Activated naive CD4-positive, alpha-beta T cell treated with anti-CD3 and anti-CD28 coated beads, Interleukin-2, amount 50 U/mL, for 72 hours (primary cell): ENCODE measurements at places on chromosomes 2 and 18. TPM values are rescaled to one million over a fixed set of nuclear protein-coding genes. Genes with fewer than 3 reads are reported as not detected.

- no peak for DNase-seq
These were observed 134.3 kb downstream of the NFATC1 start for GRCh38 chr18:79529991-79530390.

- no peak for DNase-seq
These were observed 64.9 kb downstream of the CDH2 start for GRCh38 chr18:28112056-28112470.

RAX gene
- 0.56 TPM for total RNA-seq

DNA sequence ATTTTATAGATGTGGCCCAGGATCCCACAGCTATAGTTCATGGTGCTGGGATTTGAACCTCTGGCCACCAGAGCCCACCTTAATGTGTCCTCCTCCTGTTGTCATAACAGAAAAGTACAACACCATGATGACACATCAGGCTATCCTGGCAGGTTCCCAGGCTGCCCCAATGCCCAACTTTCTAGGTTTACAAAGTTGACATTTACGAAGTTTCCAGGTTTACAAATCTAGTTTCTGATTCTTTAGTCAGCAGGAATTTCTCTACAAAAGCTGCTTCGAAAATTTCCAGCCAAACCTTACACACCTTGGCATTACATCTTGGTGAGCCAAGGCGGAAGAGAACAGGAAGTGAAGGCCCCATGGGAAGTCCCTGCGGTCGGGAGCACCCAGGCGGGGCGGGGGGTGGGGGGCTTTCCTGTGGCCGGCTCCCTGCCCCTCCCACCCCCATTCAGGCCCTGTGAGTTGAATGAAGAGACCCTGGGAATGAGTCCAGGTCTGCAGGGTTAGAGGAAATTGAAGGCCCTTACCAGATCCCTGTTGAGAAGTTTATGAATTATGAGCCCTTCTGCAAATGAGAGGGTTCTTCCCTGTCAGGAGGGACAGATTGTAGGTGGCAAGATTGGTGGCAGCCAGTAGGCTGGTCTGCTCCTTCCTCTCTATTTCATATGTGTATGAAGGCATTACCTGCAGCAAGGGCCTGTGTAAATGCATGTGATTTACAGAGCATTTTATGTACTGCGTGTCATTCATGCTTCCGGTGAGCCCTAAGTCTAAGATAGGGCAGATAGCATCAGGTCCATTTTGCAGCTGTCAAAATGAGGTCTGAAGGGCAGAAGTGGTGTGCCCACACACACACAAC, 11.1 kb upstream of the IL1RN start:
- no peak for DNase-seq

MYO5B gene
- total RNA-seq, result 0.41 TPM

DNA sequence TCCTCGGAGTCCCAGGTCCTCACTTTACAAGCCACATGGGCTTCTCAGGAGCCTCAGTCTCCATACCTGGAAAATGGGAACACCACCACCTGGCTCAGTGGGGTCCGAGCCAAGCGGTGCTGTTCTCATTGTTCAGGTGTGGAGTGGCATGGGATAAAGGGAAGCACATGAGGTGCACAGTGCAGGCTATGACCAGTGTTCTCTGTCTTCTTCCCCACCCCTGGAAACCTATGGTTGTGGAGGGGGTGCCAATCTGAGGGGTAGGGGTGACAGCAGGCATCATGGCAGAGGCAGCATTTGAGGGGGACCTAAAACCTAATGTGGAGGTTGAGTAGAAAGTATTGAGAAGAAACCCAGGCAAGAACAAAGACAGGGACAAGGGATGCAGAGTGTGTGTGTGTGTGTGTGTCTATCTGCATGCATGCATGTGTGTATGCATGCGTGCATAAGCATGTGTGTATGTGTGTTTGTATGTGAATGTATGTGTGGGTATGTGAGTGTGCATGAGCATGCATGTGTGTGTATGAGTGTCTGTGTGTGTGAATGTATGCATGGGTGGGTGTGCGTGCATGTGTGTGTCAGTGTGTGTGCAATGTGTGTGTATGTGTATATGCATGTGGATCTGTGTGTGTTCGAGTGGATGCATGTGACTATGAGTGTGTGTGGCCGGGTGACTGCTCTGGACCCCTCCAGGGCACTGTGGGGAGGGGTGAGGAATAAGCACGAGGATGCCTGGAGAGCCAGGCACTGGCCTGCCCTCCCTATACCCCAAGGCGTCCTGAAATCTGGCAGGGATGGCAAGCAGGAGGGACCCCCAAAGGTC, 4.0 kb downstream of the KIF1A start:
- no peak for DNase-seq

DNA sequence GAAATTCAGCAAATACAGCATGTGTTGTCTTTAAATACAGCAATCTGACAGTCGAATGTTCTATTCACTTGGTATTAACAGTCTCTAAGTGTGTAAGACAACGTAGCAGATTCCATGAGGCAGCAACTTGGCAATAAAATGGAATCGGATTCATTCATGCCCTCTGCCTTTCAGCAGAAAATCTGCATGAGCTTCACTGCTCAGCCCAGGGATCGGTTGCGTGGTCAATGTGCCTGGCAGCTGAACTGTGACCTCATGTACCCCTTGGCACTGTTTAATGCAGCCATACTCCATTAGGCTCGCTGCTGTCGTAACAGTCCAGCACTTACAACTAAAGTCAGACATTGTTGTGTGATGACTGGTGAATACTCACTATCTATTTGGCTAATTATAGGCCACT, 17.7 kb upstream of the RGPD4 start:
- DNase-seq, result no peak

GRCh38 chr2:227103583-227103982, 60.4 kb downstream of the COL4A4 start:
- DNase-seq, result no peak

DNA sequence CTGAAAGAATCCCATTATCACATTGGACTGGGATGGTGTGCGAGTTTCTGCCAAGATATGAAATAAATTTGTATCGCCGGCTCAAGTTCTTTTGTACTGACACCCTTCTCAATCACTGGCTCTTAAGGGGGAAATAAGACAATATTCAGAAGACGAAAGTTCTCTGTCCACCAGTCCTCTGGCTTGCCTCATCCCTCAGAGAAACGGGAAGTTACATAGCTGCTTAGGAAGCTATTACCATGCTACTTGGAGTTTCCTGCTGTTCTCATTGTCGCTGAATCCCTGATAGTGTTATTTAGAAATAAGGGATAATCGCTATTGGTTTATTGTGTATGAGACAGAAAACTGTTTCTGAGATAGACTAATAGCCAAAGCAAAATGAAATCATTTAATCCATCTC, 205.0 kb upstream of the ZNF521 start:
- no peak for DNase-seq

GRCh38 chr2:12451726-12452125, 265.0 kb upstream of the TRIB2 start:
- no peak for DNase-seq

TXNDC2 gene
- not detected for total RNA-seq

DNA sequence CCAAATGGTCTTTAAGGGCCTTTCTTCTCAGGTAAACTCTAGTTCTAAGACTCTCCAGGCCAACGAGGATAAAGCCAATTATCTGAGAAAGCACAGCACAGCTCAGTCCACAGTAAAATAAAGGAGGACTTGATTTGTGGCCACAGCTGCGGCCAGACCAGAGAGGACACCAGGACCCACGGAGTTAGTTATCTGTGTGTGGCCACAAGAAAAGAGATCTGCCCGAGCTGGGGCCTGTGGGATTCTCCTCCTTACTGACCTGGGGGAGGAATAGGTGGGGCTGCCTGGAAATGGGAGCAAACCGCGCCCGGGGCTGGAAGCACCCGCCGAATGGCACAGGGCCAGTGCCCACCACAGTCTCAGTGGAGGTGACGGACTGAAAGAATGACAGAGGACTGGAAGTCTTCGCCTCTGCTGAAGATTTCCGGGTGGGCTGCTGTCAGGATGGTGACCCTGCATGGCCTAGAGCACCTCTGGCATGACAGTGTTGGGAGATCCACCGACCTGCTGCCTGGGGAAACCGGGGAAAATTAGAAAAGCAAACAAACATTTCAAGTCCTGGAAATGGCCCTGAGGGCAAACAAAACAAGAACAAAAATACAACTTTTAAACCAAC, 13.3 kb downstream of the PROC start:
- DNase-seq, result no peak

DNA sequence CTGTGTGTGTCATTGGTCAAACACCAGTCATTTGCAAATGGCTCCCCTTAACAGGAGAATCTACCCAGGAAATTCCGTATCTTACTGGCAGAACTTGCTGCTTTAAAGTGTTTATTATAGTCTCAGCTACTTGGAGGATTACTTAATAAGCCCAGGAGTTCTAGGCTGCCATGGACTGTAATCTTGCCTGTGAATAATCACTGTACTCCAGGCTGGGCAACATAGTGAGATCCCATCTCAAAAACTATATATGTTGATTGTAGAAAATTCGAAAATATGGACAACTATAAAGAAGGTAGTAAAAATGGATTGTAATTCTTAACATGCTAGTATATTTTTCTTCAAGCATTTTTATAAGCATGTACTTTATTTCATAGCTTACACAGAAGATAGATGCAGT, 4.5 kb downstream of the ATIC start:
- no peak for DNase-seq

GRCh38 chr2:144152817-144153271, 367.1 kb downstream of the ZEB2 start:
- no peak for DNase-seq

ZNF396 gene
- 0.86 TPM for total RNA-seq

DNA sequence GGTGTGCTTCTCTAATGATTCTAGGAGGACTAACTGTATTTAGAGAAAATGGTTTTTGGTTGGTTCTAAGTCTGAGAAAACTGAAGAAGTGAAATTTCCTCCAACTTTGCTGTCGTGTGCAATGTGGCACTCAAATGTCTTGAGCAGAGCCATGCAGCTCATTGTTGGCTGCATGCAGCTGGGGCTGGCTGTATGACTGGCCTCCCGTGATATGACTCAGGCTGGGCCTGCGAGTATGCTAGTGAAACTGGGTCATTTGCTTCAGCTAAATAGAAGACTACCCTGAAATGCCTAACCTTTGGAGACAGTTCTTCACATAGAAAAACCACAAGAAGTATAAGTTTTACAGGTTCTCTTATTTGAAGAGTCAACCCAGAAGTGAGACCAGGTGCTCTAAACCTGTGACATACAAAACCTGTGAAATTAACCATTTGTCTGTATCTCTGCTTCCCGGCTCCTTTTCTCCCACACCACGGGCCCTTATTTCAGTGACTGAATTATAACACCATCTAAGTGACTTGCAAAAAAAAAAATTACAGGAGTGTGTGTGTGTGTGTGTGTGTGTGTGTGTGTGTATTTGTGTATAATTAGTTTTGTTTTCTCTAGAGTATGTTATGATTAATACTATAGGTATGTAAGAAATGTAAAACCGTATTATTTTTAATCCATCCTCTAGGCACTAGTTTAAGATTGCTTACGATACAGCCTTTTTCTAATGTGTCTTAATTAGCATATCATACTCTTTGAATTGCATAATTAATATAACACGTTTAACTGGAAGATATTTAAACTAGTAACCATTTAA, 15.9 kb downstream of the POLI start:
- peak; percentile 71 for DNase-seq

- peak; percentile 28 for DNase-seq
These were observed 20.2 kb upstream of the DARS1 start for GRCh38 chr2:136005462-136006196.

- no peak for DNase-seq
These were observed 209.2 kb upstream of the GATA6 start for GRCh38 chr18:21960189-21960588.

MORN2 gene
- 7.6 TPM for total RNA-seq

DNA sequence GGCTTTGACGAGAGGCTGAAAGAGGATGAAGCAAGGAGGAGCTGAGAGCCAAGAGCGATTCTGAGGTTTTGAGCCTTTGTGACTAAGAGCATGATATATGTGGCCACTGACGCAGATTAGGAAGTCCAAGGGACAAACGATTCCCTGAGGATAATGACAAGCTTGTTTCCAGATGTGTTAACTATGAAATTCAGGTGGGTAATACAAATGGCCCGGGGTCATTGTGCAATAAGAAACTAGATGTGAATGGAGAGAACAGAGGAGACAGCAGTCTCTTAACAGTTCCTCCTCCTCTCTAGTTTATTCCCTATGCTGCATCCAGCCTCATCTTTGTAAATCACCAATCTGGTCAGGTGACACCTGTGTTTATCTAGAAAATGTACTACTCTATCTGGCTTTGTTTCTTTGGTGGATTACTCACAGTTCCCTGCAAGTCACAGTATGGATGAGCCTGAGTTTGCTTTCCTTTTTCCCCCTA, 84.2 kb downstream of the SOCS6 start:
- no peak for DNase-seq

CCDC85A gene
- total RNA-seq, result not detected

- DNase-seq, result peak; percentile 73
These were observed 246.3 kb downstream of the TNS1 start for GRCh38 chr2:217756375-217757107.

SRD5A2 gene
- not detected for total RNA-seq

- DNase-seq, result no peak
These were observed 156.3 kb upstream of the SKOR2 start for GRCh38 chr18:47407736-47408135.

AOX1 gene
- 0.49 TPM for total RNA-seq

IL36B gene
- total RNA-seq, result not detected

DNA sequence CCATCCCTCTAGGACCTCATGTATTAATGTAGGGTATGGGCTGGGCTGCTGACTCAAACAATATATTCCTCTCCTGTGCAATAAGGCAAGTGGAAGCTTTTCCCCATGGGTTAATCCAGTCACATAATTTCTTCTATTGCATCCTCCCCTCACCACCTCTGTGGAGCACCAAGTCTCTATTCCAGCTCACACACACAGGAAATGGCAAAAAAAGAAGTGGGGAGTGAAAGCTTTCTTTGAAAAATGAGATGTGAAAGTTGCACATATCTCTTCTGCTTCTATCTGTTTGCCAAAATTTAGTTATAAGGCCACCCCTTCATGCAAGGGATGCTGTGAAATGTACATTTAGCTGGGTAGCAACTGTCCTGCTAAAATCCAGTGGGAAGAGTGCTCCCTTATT, 121.3 kb downstream of the CDC42EP3 start:
- no peak for DNase-seq

FBXO41 gene
- total RNA-seq, result 41.5 TPM

DNA sequence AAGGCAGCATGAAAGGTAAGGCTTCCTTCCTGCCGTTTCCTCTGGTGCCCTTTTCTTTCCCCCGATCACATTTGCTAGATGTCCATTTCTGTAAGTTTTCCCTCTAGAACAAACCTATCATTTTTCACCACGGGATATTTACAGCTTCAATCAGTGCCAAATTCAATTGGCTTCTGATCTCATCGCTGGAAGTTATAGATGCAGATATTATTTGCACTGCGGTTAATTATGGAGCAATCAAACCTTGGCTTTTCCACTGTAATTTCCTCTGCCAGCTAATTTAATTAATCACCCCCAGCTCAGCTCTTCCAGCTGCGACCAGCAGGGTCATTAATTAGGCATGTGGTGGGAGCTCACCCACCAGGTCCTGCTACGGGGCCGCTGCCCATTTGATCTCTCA, 86.1 kb downstream of the GBX2 start:
- DNase-seq, result no peak

- DNase-seq, result no peak
These were observed 835.7 kb downstream of the DCDC2C start for GRCh38 chr2:4539121-4539520.

- no peak for DNase-seq
These were observed 83.1 kb downstream of the NDUFA10 start for GRCh38 chr2:239942090-239942489.
